DMS 273 treated with DMSO at 0.1 percent for 48 hours (cell line): ENCODE measurements at places on chromosomes 6 and 20.

DNA sequence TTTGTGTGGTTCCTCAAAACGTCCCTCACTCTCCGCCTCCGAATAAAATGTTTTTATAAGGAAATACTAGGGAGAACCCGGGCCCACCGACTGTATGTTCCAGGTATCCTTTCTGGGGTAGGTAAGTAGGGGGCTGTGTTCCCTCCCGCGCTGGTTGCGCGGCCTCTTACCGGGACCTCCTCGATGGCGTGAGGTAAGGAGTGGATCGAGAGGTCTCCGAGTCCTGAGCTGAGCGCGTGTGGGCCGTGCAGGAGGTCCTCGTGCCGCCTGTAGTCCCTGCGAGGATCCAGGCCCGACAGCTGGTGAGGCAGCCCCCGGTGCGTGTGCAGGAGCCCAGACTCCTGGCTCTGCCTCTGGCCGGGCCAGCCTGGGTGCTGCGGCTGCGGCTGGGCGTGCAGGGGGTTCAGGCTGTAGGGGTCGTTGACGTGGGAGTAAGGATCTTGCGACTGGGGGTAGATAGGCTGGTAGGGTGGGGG, 5.1 kb downstream of the TFAP2A start:
- DNase-seq, result no peak

DNA sequence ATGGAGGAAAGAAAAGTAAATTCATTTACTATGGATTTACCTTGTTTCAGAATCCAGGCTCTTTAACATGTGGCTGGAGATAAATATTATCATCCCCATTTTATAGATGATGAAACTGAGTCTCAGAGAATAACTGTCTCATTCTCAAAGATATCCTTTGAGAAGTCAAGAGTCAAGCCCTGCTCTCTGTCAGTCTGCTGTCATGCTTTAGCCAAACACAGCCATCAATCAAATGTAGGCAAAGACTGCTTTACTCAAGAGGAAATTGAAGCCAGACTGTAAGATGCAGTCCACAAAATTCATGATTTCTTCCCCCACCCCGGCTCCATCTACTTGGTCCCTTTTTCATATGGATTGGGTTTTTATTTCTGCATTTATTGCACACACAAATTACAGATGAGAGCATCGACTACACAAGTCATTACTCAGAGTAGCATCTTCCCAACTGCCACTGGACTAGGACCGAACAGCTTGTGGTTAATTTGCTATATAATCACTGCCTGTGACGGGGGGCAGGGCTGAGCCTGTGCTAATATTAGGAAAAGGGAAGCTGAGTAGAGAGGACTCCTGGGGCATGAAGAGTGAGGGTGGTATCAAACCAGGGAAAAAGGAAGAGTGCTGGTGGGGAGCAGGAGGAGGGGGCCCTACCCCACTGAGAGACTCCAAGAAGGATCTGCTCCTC, 102.7 kb upstream of the TOP1 start:
- no peak for DNase-seq

- DNase-seq, result no peak
Measured at GRCh38 chr20:53582574-53583351, 10.9 kb downstream of the ZNF217 start.

GRCh38 chr6:33620158-33620855, 815 bp upstream of the ITPR3 start:
- no peak for DNase-seq

- peak; percentile 87 for DNase-seq
Measured at GRCh38 chr20:49583669-49584417, 15.9 kb upstream of the PTGIS start.

DNA sequence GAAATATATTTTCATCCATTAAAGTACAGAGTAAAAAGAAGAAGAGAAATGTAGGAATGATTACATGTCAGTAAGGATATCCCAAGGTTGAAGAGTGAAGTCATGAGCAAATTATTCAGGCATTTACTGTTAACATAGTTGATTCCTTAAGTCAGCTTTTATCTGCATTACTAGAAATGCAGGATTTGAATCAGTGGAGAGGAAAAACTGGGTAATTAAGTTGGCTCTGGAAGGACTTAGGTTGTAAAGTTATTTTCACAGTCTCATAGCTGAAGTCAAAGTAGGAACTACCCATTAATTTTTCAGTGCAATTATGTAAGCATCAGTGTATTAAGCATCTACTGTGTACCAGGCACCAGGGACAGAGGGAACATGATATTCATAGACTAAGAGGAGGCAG, 7.8 kb downstream of the NAA20 start:
- DNase-seq, result no peak

DNA sequence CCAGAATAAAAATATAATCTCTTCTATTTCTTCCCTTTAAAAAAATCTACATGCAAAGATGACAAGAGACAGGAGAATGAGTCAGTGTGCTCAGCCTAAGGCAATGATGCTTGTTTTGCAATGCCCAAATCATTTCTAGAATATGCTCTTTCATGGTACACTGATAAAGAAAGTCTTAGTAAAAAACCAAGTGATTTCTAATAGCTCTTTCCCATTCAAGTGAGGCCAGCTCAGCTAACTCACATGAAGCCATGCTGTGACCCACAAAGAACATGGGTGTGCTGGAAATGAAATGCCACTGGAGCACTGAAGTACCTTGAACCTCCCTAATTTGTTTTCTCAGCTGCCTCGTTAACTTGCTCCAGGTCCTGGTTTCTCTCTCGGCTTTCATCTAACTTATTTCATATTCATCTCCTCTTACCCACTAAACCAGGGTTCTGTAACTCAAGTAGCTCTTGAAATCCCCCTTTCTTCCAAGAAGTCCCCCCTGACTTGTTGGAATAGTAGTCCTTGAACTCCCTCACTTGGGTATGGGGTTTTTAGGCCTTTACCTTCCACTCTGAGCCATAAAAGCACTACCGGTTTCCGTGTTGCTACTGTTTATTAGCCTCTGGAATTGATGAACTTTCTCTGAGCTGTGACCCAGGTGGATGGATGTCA, 92.7 kb downstream of the IRF4 start:
- DNase-seq, result no peak

DNA sequence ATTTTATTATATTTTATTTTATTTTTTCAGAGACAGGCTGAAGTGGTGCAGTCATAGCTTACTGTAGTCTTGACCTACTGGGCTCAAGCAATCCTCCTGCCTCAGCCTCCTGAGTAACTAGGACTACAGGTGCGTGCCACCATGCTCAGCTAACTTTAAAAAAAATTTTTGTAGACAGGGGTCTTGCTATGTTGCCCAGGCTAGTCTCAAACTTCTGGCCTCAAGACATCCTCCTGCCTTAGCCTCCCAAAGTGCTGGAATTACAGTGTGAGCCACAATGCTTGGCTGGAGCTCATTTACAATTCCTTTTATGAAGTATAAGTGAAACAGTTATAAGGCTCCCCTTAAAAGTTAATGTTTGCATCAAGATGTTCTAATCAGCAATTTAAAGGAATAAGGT, 14.5 kb downstream of the FUCA2 start:
- DNase-seq, result no peak

DNA sequence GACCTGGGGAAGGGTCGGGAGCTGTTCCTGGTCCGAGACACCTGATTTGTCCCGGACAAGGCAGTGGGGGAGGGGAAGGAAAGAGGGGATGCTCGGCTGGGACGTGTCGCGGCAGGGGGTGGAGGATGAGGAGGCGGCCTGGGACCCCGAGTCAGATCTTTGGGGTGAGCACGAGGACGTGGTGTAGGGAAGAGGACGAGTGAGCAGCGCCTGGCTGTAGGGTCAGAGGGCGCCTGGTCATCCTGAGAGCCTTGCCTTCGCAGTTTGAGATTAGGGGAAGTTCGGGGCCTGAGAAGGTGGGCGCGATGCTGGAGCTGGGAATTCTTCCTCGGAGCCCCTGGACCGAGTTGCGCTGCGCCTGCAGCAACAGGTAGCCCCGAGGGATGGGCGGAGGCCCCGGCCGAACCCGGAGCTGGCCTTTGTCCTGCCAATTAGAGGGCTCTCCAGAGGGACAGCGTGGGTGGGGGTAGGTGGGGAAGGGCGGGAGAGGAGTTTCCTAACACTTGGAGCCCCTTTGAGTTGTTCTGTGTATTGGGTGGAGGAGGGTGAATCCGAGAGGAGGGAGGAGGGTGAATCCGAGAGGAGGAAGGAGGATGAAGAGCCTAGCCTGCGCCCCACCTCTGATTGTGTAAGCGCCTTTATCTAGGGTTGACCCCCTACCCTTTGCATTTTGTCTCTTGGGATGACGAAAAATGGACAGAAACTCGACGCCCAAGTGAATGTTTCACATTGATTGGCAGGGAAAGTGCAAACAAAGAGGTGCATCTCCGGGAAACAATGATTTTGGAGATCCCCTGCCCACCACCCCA, 72.0 kb downstream of the SOX4 start:
- no peak for DNase-seq

DNA sequence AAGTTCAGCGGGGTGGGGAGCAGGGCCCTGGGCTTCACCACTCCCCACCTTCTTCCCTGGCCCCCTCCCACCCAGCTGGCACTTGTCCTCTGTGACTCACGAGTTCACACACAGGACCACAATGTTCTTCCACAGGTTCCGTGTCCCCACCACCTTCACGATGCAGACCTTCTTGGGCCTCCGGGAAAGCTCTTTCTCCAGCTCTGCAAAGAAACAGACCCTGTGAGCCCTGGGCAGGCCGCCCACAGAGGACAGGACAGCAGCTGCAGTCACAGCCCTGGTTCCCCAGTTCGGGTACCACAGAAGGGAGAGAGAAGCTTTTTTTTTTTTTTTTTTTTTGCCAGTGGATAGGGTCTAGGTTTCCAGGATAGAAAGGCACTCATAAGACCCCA, 30.9 kb downstream of the PSMG4 start:
- no peak for DNase-seq
